ENCODE measurements at places on chromosomes 11 and 22.

DNA sequence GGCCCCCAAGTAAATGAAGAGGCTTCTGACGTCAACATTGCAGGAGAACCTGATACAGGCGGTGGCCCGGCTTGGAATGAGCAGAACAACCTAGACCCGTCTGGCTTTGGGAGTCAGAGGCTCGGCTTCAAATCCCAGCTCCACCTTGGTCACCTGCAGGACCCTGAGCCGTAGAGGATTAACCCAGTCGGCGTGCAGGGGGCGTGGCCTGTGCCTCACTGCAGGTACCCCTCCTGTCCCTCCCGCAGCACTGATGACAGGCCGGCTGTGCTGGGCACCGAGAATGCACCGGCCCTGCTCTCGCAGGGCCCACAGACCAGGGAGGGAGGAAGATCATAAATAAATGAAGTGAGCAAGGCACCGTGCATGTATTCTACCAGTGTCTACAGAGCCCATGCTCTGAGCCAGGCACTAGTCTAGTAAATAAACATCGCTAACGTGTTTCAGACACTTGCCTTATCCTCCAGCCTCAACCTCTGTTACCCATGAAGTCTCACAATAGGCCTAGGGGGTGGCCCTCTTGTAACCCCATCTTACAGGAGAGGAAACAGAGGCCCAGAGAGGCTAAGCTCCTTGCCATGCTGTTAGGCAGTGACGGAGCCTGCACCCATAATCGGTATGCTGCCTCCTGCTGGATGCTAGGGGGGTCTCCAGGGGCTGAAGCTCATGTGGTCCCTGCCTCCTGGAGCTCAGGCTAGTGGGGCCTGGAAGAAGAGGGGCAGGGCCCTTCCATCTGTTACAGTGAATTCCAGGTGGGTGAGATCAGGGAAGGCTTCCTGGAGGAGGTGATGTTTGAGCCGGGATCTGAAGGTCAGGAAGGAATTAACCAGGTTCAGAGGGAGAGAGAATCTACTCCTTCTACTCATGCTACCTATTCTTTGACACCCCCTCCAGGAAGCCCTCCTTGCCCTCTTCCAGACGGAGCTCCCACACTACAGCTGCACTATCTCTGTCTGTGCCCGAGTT is 53.4 kb downstream of the RTL6 start:
- H3K27me3 ChIP-seq, result no peaks in the 10 kb centered on the region
- peak; percentile 34 for DNase-seq
- no peaks in the 10 kb centered on the region for H3K36me3 ChIP-seq
- no peaks in the 10 kb centered on the region for H3K4me1 ChIP-seq
- no peak overlapping the region for H3K4me3 ChIP-seq
- H3K27ac ChIP-seq, result no peak overlapping the region

GRCh38 chr11:82701847-82702520 is 31.7 kb downstream of the FAM181B start:
- H3K4me1 ChIP-seq, result no peaks in the 10 kb centered on the region
- no peaks in the 10 kb centered on the region for H3K36me3 ChIP-seq
- no peak overlapping the region for H3K4me3 ChIP-seq
- DNase-seq, result peak; percentile 81

DNA sequence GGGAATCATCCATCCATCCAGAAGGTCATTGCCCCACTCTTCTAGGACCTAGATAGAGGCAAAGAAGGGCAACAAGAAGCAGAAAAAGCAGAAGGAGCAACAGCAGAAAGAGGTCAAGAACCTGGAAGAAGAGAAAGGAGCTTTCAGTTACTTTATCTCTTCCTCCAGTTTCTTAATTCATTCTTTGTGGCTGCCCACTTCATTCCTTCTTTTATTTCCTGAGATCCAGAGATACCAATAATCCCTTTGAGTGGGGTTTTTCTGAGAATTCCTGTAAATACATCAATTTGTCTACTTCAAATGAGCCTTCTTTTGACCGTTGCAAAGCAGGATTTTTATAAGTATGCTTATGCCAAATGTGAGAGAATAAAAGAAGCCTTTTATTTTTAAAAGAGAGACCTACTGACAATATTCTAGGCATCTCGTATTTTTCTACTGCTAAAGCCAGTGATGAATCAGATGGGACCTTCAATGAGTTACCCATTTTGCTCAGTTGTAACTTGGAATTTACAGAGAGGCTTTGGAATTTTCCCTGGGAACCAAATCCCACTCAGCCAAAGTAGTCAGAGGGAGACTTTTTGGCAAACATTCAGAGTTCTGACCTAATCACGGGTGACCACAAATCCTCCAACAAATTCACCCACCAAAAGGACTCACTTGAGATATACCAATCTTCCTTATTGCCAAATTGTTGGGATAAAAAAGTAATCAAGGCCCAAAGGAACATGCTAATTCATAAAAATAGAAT is 54.9 kb downstream of the ZC3H12C start:
- H3K4me3 ChIP-seq, result no peak overlapping the region
- DNase-seq, result no peak
- H3K4me1 ChIP-seq, result no peaks in the 10 kb centered on the region
- no peak overlapping the region for H3K27ac ChIP-seq
- H3K36me3 ChIP-seq, result no peaks in the 10 kb centered on the region

- DNase-seq, result no peak
- no peaks in the 10 kb centered on the region for H3K4me1 ChIP-seq
- H3K27ac ChIP-seq, result no peak overlapping the region
- no peaks in the 10 kb centered on the region for H3K36me3 ChIP-seq
- H3K27me3 ChIP-seq, result no peaks in the 10 kb centered on the region
- no peak overlapping the region for H3K4me3 ChIP-seq
Measured at GRCh38 chr11:110968348-110969062, 256.3 kb upstream of the ARHGAP20 start.

- no peaks in the 10 kb centered on the region for H3K36me3 ChIP-seq
- H3K27ac ChIP-seq, result no peak overlapping the region
- no peak overlapping the region for H3K4me3 ChIP-seq
- no peak for DNase-seq
- H3K27me3 ChIP-seq, result no peaks in the 10 kb centered on the region
Measured at GRCh38 chr11:130592056-130592455, 143.6 kb downstream of the ADAMTS15 start.

GRCh38 chr11:2099516-2100349 is 39.5 kb downstream of the IGF2 start:
- H3K4me1 ChIP-seq, result peaks cover 18% of the 10 kb centered on the region
- no peak overlapping the region for H3K4me3 ChIP-seq
- no peak overlapping the region for H3K27ac ChIP-seq
- no peaks in the 10 kb centered on the region for H3K27me3 ChIP-seq
- DNase-seq, result no peak
- no peaks in the 10 kb centered on the region for H3K36me3 ChIP-seq

DNA sequence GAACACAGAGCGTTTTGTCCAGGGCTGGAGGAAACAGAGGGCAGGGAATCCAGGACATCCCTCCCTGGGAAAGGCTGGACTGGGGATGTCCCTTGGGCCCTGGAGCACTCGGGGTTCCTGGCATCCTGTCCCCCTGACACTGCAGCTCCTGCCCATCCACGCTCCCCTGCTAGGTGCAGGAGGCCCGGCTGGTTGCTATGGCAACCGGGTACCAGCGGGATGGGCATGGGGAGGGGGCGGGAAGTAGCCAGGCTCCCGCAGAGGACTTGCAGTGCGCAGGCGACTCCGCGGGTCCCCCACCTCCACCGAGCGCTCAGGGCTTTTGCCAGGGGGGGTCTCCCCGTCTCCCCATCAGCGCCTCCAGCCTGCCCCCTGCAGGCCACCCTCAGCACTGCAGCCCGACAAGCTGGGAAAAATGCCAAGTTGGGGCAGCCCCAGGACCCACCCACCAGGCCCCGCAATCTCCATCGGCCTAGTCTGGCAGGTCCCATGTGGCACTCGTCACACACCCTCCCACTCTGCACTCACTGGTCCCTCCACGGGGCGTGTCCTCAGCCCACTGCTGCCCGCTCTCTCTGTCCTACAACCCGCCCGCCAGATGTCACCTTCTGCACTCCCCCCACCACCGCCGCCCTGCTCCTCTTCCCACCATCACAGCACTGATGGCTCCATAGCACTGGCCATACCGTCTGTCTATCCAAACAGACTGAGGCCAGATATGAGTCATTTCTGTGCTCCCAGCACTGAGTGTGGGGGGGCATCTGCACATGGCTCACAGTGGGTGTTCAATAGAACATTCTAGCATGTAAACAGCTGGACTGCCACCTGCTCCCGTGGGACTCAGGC is 31.5 kb downstream of the KIAA0930 start:
- no peaks in the 10 kb centered on the region for H3K27me3 ChIP-seq
- H3K4me1 ChIP-seq, result peaks cover 12% of the 10 kb centered on the region
- peak; percentile 43 for DNase-seq
- H3K27ac ChIP-seq, result no peak overlapping the region
- H3K36me3 ChIP-seq, result no peaks in the 10 kb centered on the region
- no peak overlapping the region for H3K4me3 ChIP-seq

DNA sequence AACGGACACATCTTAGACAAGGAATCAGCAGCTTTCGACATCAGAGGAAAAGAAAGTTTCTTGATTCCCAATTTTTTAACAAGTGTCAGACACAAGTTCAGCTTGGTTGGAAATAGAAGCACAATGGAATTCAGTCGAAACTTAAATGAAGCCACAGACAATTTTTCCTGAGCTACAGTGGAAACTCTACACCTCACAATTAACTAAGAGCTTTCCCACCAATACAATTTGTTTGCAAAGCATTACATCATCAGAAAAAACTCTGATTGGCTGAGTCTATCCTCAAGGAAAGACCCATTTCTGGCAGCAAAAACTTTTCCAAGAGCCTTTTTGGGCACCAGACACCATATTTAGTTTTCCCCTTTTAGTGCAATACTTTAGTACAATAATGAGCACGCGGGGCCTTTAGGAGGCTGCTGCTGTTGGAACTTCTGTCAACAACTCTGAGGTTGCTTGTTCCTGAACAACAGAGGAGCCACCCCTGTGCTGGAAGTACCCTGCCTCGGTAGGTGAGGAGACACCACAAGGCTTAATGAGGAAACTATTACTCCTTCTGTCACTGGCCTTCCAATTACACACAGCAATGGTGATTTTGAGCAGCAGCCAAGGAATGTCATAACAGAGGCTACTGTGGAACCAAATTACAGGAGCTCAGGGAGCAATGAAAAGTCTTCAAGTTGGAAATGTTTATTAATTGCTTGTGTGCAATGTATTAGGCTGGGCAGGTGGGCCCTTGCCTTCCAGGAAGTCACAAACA is 61.9 kb upstream of the BARX2 start:
- no peak overlapping the region for H3K4me3 ChIP-seq
- DNase-seq, result no peak
- H3K27me3 ChIP-seq, result no peaks in the 10 kb centered on the region
- H3K36me3 ChIP-seq, result no peaks in the 10 kb centered on the region
- peaks cover 6% of the 10 kb centered on the region for H3K4me1 ChIP-seq
- H3K27ac ChIP-seq, result no peak overlapping the region

GRCh38 chr11:40285558-40285957 is 1173.9 kb downstream of the LRRC4C start:
- H3K36me3 ChIP-seq, result no peaks in the 10 kb centered on the region
- no peak overlapping the region for H3K27ac ChIP-seq
- no peak for DNase-seq
- H3K4me3 ChIP-seq, result no peak overlapping the region

DNA sequence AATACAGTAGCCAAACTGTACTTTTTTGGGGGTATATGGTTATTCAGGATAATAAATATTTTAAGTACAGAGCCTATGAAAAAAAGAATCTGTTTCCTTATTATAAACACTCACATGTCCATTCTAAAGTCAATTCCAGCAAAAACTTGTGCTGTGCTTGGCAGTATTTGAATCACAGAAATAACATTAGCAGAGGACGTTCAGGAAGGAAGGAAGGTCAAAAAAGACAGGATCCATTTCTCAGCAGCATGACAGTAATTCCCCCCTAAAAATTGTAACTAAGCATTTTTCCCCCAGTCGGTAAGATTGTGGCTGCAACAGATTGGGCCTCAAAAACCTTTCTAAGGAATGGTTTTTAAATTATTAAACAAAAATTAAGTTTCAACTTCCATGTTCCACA is 124.8 kb downstream of the ATG16L2 start:
- H3K36me3 ChIP-seq, result no peaks in the 10 kb centered on the region
- H3K4me3 ChIP-seq, result no peak overlapping the region
- no peak for DNase-seq
- H3K4me1 ChIP-seq, result no peaks in the 10 kb centered on the region

GRCh38 chr11:76782531-76783293 is 444 bp upstream of the TSKU start:
- no peak for DNase-seq
- peaks cover 22% of the 10 kb centered on the region for H3K4me1 ChIP-seq
- peak overlapping the region; percentile 48 for H3K4me3 ChIP-seq
- H3K36me3 ChIP-seq, result no peaks in the 10 kb centered on the region

- H3K27me3 ChIP-seq, result no peaks in the 10 kb centered on the region
- no peak for DNase-seq
- no peak overlapping the region for H3K4me3 ChIP-seq
- no peaks in the 10 kb centered on the region for H3K4me1 ChIP-seq
Measured at GRCh38 chr11:5507177-5507932, 2.4 kb downstream of the UBQLN3 start.

DNA sequence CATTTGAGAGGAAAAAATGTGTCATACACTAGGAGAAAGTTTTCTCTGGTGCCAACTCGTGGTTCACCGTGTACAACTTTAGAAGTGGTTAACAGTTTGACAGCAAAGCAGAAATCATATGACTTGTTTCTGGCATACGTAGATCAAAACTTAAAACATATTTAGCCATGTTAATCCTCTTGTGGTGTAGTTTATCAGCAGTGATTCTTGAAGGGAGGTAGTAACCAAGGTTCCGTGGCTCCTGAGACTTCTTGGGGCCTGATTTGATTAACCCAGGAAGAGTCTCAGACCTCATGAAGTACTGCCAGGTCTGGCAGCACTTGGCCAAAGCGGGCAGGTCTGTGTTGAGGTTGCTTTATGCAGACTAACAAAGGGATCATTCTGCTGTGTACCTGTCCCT is 40.5 kb downstream of the SREBF2 start:
- no peak overlapping the region for H3K4me3 ChIP-seq
- no peaks in the 10 kb centered on the region for H3K4me1 ChIP-seq
- no peaks in the 10 kb centered on the region for H3K27me3 ChIP-seq
- DNase-seq, result no peak
- H3K36me3 ChIP-seq, result peaks cover 33% of the 10 kb centered on the region

DNA sequence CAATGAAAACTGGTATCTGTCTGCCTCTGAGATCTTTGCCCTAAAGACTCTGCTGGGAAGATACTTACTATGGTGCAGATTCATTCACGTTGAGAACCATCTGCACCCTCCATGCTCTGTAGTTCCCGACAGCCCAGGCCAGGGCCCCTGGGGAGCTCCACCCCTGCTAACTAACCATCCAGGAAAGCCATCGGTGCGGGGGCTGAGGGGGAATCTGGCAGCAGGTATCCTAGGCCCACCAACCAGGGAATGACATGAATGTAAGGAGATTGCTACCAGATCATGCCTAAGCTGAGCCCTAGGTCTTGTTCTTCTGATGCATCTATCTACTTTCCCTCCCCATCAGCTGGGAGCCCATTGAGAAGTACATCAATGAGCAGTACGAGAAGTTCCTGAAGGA is 11.3 kb upstream of the WBP2NL start:
- H3K27me3 ChIP-seq, result no peaks in the 10 kb centered on the region
- no peak overlapping the region for H3K27ac ChIP-seq
- no peak overlapping the region for H3K4me3 ChIP-seq
- no peaks in the 10 kb centered on the region for H3K4me1 ChIP-seq

GRCh38 chr11:133529807-133530500 is 2.3 kb downstream of the OPCML start:
- H3K27me3 ChIP-seq, result peaks cover 19% of the 10 kb centered on the region
- DNase-seq, result no peak
- no peak overlapping the region for H3K27ac ChIP-seq
- peaks cover 12% of the 10 kb centered on the region for H3K4me1 ChIP-seq
- no peaks in the 10 kb centered on the region for H3K36me3 ChIP-seq

- no peaks in the 10 kb centered on the region for H3K4me1 ChIP-seq
- H3K27me3 ChIP-seq, result no peaks in the 10 kb centered on the region
- H3K27ac ChIP-seq, result no peak overlapping the region
- H3K36me3 ChIP-seq, result no peaks in the 10 kb centered on the region
- no peak for DNase-seq
Measured at GRCh38 chr11:94885581-94885980, 87.8 kb downstream of the CWC15 start.
